ENCODE measurements at places on chromosomes 2 and 18.

- no peak for DNase-seq
These were observed 942.3 kb downstream of the CPS1 start for GRCh38 chr2:211498551-211499205.

- peak; percentile 14 for DNase-seq
These were observed 341.4 kb downstream of the SLC4A3 start for GRCh38 chr2:219968685-219969345.

GRCh38 chr18:46431522-46432171 is 225.4 kb downstream of the LOXHD1 start:
- DNase-seq, result no peak

DNA sequence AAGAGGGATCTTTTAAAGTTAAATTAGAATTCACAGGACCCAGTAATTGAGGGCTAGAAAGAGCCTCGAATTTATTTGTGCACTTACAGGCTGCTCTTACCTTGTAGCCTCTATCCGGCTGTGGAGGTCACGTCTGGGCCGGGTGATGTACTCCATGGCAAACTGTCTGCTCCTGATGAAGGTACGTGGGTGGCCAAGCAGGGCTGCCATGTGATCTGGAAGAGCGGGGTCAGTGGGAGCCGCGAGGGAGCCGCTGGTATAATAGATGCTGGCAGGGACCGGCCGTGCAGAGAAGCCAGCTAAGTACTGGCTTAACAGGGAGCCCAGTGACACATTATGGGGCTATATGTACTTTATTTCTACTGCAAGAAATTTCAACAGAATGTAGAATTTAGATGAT is 59.2 kb downstream of the ADI1 start:
- DNase-seq, result no peak

GRCh38 chr2:26860211-26860850 is 12.4 kb downstream of the DPYSL5 start:
- no peak for DNase-seq

DNA sequence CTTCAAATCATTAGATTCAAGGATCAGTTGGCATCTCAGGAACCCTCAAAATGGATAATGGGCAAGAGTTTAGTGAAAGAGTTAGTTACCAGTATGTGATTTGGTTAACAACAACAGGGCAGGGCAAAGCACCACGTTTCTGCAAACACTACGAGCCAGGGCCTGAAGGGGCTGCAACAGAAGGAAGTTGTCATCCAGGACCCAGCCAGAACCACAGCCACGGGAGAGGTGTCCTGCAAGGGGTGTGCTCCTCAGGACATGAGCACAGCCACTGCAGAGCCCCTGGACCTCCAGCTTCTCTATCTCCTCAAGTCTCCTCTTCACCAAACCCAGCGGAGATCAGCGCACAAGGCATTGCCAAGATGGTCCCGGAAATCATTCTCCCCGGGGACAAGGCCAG is 173.3 kb upstream of the PIEZO2 start:
- DNase-seq, result no peak

- DNase-seq, result no peak
These were observed 188.8 kb upstream of the REV1 start for GRCh38 chr2:99678625-99679024.

DNA sequence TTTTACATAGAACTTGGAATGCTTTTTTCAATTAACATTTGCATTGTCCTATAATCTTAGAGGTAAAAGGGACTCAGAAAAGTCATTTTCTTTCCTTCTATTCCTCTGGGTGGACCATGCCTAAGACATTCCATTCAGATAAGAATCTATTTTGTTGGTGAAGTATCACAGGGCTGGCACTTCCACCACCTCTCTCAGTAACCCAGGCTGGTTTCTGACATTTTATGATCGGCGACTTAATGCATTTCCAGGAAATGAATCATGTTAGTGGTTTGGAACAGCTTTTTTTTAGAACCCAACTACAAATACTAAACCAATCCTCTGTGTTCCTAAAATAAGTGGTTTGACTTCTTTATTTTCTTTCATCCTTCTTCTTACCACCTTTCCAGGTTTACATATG is 27.0 kb downstream of the GAD1 start:
- DNase-seq, result no peak

DNA sequence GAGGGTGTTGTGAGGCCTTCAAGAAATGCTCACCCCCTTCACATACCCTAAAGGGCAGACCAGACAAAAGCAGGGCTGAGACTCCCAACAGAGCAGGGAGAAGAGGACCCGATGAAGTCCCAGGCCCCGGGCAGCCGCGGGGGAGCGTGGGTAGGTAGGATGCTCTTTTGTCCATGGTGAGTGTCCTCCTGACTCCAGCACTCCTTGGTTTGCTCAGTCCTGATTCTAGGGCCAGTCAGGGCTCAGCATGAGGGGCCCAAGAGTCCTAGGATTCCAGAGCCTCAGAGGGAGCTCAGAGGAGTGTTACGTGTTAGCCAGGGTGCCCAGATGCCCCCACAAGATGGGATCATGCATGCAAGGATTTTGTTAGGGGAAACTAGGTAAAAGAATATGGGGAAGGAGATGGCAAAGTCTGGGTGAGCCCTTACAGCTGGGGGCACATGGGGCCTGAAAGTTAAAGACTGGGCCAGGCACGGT is 64.8 kb downstream of the SMAD7 start:
- DNase-seq, result no peak

GRCh38 chr2:8324164-8324856 is 357.5 kb upstream of the ID2 start:
- no peak for DNase-seq

- no peak for DNase-seq
These were observed 30.2 kb downstream of the GREB1 start for GRCh38 chr2:11563784-11564666.

DNA sequence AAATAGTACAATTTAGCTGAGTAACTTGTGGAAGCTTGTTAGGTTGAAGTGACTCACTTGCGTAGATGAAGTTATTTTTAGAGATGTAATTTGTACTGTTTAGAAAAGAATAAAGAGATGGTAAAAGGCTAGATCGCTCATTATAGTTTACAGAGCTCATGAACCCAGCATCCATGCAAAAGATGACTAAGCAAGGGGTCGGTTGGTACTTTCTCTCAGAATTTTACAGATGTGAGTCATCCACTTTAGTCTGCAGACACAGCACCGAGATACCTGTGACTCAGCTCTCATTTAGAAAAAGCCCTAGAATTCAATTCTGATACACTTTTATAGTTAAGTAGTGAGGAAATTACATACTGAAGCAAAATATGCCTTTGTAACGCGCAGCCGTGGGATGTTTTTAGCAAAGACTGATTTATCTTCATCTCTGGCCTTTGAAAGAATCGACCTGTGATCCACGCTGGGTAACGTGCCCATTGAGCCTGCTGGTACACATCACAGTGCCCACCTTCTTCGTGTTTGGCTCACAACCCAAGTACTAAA is 116.5 kb upstream of the FOSL2 start:
- peak; percentile 19 for DNase-seq

DNA sequence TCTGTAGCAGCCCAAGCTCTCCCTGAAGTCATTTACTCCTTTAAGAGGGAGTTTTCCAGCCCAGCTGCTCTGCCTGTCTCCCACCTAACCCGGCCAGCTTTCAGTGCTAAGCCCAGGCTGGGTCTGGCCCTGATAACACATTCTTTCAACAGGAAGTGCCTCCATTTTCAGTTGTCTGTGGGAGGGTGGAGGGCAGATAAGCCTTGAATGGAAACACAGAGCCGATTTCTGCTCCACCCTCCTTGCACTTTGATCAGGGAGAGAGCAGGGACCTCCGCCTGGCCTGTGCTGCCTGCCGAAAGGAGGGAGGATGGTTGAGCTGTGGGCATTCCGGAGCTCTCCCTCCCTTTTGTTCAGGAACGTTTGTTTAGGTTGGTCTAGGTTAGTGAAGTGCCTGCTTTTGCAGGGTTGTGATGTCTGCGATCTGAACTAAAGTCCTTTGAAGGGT is 24.8 kb downstream of the GATA6 start:
- no peak for DNase-seq

DNA sequence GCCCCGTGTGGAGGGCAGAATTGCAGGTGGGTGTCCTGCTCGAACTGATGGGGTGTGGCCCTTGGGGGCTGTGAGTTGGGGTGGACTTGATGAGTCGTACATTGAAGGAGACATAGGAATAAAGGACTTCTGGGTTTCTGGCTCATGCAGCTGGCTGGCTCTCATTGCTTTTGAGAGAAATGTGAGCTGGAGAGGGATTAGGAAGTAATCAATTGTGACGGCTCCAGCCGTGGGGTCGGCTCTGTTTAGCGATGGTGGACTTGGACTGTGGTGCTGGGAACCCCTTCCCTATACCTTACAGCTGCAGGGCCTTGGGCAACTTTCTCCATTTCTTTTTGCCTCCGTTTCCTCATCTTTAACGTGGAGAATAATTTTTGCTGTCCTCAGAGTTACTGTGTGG is 9.2 kb downstream of the IMPA2 start:
- DNase-seq, result no peak

DNA sequence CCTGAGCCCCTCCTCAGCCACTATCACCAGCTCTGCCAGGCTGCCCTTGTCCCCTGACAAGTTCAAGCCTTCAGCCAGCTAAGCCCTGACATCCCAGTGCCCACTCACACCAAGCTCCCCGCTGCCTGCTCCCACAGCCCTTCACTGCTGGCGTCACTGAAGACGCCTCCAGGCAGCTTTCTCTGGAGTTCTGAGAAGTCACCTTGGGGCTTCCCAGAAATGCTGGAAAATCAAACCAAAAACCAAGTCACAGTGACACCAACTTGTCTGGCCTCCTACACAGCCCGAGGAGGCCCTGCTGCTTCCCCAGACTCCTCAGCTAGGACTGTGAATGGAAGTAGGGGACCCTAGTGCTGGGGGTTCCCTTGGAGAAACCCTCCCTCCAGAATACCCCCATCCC is 2.2 kb upstream of the TNS1 start:
- DNase-seq, result no peak

DNA sequence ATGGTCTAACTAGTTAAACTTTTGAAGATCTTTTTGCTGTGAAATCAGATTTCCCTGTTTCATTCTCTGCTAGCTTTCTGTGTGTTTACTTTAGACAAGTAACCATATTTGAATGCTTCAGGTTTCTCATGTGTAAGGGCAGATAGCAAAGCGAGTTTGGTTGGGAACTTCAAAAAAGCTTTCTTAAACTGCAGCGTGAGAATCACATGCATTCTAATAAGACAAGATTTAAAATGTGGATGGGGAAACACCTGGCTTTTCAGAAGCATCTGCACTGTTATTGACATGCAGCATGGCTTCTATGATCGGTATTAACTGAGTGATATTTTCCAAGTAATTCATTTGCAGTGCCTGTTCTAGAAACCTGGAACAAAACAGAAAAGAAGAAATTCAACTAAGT is 119.3 kb downstream of the ABCA12 start:
- no peak for DNase-seq

- peak; percentile 28 for DNase-seq
These were observed 396 bp downstream of the CNOT9 start for GRCh38 chr2:218569038-218569431.

GRCh38 chr18:37302519-37302918 is 263.1 kb downstream of the CELF4 start:
- DNase-seq, result no peak

DNA sequence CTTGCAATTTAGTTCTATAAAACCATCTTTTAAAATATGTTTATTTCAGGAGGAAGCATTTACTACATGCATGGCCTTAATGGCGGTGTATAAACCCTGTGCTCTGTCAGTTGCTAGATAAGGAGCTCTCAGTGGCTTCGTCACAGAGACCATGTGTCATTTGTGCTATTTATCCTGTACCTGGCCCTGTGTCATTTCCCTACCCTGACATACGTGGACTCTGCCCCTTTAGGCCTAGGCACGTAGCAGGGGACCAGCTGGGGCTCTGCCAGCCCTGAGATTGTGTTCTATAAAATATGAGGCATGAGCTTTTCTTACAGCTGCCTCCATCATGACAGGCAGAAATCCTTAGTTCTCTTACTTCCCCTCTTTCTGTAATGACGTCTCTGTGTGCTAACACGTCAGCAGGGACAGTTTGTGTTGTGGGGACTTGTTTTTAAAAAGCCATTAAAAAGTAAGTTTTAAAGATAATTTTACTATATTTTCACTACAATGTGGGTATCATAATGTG is 88.0 kb downstream of the ITGB1BP1 start:
- DNase-seq, result no peak

- no peak for DNase-seq
These were observed 501.6 kb upstream of the MYT1L start for GRCh38 chr2:2832657-2833056.

DNA sequence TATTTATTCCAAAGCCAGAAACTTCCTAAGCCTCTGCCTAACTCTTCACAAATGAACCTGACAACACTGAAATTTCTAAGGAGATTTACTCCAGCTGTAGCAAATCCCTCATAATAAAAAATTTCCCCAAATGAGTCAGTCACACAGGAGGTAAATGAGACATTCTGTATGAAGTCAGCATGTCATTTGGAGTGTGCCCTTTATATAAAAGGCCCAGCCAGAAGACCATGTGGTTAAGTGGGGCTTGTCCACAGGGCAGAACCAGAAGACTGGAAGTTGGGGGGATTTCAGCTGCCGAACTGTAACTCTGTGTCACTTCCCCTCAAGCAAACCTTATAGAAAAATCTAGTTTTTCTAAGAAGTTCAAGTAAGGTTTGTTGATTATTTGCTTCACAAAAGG is 30.2 kb downstream of the NRP2 start:
- no peak for DNase-seq

DNA sequence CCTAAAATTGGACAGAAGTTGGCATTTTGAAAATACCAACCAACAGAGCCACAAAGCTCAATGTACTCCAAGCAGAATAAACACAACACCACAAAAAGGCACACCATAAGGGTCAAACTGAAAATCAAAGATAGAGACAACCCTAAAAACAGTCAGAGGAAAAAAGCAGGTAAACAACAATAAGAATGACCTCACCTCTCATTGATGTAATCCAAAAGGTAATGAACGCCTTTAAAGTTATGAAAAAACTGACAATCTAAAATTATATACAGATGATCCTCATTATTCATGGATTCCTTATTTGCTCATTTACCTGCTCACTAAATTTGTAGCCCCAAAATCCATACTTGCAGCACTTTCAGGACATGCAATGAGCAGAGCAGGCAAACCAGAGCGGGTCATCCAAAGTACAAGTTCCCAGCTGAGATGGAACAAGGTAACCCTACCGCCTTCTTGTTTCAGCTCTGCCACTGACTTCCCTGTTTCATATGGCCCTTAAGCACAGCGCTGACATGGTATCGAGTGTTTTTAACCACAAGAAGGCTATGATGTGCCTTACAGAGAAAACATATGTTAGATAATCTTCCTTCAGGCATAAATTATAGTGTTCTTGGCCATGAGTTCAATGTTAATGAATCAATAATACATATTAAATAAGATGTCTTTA is 17.0 kb downstream of the RTN4 start:
- DNase-seq, result no peak

GRCh38 chr2:101524806-101525430 is 50.0 kb upstream of the RFX8 start:
- peak; percentile 49 for DNase-seq

DNA sequence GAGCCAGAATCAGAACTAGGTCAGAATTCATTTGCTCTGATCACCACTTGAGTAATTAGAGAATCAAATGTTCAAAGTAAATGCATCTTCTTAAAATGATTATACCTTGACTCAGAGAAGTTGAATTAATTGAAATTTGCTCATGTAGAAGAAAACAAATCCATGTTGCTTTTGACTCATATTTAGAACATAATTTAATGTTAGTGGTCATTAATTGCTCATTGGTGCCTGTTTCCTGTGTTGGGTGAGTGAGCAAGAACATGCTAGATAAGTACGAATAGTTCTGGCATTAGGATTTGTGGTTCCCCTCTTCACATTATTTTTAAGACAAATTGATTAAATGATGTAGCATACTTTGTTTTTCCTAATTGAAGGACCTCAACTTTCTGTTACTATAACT is 19.0 kb downstream of the ACVR2A start:
- DNase-seq, result no peak

GRCh38 chr2:25145803-25146202 is 22.6 kb downstream of the POMC start:
- DNase-seq, result no peak

Data from Ammon's horn (tissue), 1 donor.